Astrocyte of the cerebellum (primary cell): ENCODE measurements at places on chromosomes 5 and 9.

DNA sequence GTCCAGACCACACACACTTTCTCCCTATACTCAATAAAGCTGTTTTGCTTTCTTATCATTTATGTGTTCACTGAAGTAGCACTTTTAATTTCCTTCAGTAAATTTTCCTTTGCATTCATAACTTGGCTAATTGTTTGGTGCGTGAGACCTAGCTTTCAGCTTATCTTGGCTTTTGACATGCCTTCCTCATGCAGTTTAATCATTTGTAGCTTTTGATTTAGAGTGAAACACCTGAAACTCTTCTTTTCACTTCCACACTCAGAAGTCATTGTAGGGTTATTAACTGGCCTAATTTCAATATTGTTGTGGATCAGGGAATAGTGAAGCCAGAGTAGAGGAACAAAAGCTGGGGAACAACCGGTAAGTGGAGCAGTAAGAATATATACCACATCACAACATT, 114.7 kb downstream of the ST8SIA4 start:
- DNase-seq: no peak

DNA sequence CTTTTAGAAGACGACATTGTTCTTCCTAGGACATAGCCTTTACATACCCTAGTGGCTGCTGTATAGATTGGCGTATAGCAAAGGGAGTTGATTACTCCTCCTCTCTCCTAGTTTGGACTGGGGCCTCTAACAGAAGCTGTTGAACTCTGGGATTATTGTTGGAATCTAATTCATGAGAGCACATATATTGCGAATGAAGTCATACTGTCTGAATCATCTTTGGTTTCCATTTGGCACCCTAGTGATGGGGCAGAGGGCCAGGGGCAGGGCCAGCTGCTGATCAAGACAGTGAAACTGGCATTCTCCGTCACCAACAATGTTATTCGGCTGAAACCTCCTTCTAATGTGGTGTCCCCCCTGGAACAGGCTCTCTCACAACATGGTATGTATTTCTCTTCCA, 40.3 kb downstream of the NUP188 start:
- peak; percentile 79 for DNase-seq

DNA sequence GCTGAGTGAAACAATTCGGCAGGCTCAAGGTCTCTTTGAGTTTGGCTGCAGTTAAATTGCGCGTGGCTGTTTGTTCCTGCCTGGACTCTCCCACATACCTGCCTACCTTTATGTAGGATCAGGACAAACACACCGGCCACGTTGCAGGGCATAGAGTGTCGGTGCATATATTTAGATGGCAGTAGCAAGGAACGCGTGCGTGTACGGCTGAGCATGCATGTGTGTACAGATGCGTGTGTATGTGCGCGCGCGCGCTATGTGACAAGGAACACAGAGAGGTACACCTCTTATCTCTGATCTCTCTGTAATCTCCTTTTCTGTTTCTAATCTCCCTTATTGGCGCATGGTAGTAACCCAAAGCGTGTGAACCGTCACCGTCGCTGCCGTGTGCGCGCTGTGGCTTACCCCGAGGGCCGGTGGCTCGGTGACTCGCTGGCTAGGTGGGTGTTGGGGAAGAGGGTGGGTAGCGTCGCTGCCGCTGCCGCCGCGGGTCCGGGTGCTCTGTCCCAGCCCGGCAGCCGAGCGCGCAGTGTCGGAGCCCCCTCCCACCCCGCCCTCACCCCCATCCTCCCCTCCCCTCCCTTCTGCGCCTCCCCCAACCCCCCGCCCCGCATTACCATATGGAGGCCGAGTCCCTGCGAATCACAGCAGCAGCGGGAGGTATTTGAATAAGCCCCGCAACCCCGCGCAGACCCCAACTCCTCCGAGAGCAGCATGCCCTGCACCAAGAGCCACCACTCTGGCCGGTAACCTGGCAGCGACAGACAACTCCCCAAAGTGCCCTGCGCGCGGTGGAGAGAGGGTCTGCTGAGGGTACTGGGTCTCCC, 204.8 kb downstream of the MEF2C start:
- no peak for DNase-seq

DNA sequence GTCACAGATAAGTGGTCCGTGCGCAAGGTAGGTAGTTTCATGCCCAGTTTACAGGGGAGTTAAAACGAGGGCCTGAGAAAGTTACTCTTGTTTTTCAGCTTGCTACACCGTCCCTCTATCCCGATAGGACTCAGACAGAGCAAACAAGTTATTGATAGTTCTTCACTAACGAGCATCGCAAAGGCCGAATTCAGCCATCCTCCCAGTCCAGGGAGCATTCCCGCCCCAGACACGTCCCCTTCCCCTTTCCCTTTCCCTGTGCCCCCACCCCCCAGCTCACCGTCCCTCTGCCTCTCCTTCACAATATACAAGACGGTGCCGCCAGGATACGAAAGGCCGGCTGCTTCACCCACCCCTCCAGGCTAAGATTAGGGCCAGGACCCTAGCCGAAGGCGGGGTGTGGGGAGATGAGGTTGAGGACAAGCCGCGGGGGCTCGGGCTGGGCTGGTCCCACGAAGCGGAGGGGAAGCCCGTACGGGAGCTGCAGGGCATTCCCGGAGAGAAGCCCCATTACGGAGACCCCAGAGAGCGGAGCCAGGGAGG, 599 bp downstream of the KIAA1191 start:
- no peak for DNase-seq

- no peak for DNase-seq
Observed at GRCh38 chr9:93288891-93289883, 105.2 kb downstream of the WNK2 start.

GRCh38 chr5:91305640-91306039, 77.5 kb downstream of the ARRDC3 start:
- DNase-seq: no peak
